Pons (tissue), 1 donor: ENCODE measurements at places on chromosomes 4 and X.

DNA sequence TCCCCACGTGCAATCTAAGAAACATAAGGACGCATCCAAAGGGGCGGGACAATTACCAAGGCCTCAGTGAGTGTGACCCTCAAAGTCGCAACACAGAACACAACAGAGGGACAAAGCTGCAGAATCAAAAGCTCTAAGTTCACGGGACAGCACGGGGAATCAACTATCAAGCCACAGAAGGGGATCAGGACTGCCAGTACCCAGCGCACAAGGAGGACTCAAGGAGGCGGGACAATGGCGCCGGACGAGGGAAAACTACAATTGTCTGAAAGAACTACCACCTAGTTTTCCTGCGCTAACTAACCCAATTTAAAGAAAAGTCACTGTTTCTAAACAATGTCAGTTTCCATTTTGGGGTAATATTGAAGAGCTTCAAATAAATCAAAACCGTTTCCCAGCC lies 1.3 kb downstream of the FAM53A start:
- no peak for DNase-seq

GRCh38 chr4:6834867-6835266 lies 52.3 kb downstream of the KIAA0232 start:
- DNase-seq = no peak

GRCh38 chrX:45266456-45266855 lies 65.8 kb upstream of the DIPK2B start:
- DNase-seq = no peak

- no peak for DNase-seq
Measured at GRCh38 chr4:29259556-29259955, 1460.6 kb upstream of the PCDH7 start.

DNA sequence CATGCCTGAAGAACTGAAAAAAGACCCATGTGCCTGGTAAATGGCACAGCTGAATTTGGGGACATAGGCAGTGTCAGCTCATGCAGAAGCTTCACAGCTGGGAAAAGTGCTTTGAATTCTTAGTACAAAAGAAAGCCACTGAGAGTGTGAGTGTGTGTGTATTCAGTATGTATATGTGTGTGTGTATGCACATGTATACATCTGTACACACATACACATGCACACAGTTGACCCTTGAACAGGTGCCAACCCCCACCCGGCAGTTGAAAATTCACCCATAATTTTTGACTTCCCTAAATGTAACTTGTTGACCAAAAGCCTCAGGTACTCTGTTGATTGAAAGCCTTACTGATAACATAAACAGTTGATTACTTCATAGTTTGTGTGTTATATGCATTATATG lies 49.5 kb upstream of the ENPP6 start:
- DNase-seq = no peak

DNA sequence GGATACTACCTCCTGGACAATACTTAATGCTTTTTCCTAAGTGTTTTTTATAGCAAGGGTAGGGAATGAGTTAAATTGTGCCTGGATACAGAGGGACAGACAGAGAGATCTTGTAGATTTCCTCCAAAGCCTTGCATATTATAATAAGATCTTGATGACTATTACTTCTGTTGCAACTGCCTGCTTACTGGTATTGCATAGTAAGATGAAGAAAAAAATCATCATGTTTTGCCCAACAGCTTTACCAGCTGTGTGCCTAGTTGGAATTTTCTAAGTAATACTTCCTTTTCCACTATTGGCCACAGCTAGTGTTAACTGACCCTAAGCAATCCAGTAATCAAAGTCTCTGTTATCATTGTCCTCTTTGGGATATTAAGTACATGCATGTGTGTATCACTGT lies 139.0 kb downstream of the DCK start:
- DNase-seq = no peak

- no peak for DNase-seq
Measured at GRCh38 chrX:12058087-12058486, 80.2 kb upstream of the FRMPD4 start.

GRCh38 chrX:18441780-18442367 lies 16.5 kb downstream of the CDKL5 start:
- no peak for DNase-seq

DNA sequence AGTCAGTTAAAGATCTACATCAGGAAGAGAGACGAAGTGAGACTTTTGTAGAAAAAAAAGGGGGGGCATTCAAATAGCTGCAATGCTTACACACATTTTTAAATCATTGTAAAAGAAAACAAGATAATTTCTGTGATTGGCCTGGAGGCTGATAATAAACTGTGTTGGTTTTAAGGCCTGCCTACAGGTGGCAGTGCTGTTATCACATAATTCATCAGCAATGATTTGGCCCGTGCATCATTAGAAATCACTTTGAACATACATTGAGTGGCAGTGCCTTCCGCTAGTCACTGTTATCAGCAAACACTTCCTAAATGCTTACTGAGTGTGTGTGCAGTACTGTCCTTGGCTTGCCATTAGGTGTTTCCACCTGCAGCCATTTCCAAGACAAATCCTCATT lies 831.9 kb downstream of the TRIML1 start:
- DNase-seq = peak; percentile 16

GRCh38 chr4:152996111-152996571 lies 60.0 kb downstream of the FHDC1 start:
- peak; percentile 22 for DNase-seq

GRCh38 chr4:13325744-13326143 lies 158.4 kb downstream of the RAB28 start:
- DNase-seq = no peak

- DNase-seq = no peak
Measured at GRCh38 chr4:133711817-133712216, 489.8 kb downstream of the PABPC4L start.

GRCh38 chrX:111498538-111499103 lies 12.8 kb upstream of the SERTM2 start:
- no peak for DNase-seq

DNA sequence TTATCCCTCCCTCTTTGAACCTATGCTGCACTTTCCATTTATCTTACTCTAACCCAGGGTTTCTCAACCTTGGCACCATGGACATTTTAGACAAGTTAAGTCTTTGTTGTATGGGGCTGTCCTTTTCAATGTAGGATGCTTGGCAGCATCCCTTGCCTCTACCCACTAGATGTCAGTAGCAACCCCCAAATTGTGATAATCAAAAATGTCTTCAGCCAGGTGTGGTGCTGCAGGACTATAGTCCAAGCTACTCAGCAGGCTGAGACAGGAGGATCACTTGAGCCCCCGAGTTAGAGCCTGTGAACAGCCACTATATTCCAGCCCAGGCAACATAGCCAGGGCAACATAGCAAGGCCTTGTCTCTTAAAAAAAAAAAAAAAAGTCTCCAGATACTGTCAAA lies 7.0 kb downstream of the LRCH2 start:
- DNase-seq = peak; percentile 50

- DNase-seq = no peak
Measured at GRCh38 chr4:14076776-14077175, 449.3 kb upstream of the BOD1L1 start.

DNA sequence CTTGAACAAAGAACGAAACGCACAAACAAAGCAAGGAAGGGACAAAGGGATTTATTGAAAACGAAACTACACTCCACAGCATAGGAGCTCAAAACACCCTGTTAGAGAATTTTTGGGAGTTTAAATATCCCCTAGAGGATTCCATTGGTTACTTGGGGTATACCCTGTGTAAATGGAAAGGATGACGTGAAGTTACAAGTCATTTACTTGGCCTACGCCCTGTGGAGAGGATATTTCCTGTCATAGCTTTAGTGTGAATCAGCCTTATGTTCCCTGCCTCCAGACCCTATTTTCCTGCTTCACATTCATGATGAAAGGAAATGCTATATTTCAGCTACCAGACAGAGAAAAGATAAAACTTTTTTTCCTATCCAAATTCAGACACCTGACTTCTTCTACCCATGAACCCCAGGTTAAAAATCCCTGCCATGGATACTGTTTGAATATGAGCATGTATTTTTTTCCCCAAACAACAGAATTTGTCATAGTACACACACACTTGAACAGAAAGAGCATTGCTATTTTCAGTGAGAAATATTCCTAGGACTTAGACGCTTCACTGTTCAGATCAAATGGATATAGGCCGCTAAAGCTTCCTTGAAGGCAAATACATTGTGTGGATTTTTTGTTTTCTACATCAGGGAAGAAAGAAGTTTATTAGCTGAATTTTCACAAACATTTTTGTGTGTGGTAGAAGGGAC lies 20.4 kb downstream of the PIN4 start:
- DNase-seq = no peak

GRCh38 chrX:153446950-153447580 lies 1.2 kb upstream of the TREX2 start:
- DNase-seq = no peak

- DNase-seq = no peak
Measured at GRCh38 chrX:13265111-13265510, 54.7 kb downstream of the ATXN3L start.

GRCh38 chr4:95550115-95550987 lies 1.6 kb upstream of the UNC5C start:
- DNase-seq = peak; percentile 57

DNA sequence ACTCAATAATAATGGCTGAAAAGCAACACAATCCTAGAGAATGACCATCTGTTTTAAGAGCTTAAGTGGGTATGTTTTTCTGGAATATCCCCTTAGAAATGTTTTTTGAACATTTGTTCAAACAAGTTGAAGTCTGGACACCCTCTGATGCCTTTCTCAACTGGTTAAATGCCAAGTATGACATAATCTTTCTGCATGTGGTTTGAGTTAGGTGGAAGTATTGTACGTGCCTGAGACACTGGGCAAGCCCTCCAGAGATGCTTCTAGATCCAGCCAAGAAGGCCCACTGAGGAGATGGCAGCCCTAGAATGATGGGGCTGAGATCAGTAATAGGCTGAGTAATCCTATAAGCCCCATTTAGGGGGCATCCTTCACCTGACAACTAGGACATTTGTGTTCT lies 493.1 kb downstream of the MAGEE1 start:
- DNase-seq = no peak

GRCh38 chrX:20789103-20789502 lies 522.4 kb upstream of the RPS6KA3 start:
- DNase-seq = no peak

- DNase-seq = peak; percentile 70
Measured at GRCh38 chrX:102659790-102660757, 8.8 kb downstream of the GPRASP1 start.

- no peak for DNase-seq
Measured at GRCh38 chr4:146211440-146211839, 2.9 kb upstream of the REELD1 start.

- no peak for DNase-seq
Measured at GRCh38 chr4:139670775-139671174, 5.2 kb downstream of the MGST2 start.

GRCh38 chr4:122212880-122213279 lies 60.7 kb downstream of the BLTP1 start:
- no peak for DNase-seq

DNA sequence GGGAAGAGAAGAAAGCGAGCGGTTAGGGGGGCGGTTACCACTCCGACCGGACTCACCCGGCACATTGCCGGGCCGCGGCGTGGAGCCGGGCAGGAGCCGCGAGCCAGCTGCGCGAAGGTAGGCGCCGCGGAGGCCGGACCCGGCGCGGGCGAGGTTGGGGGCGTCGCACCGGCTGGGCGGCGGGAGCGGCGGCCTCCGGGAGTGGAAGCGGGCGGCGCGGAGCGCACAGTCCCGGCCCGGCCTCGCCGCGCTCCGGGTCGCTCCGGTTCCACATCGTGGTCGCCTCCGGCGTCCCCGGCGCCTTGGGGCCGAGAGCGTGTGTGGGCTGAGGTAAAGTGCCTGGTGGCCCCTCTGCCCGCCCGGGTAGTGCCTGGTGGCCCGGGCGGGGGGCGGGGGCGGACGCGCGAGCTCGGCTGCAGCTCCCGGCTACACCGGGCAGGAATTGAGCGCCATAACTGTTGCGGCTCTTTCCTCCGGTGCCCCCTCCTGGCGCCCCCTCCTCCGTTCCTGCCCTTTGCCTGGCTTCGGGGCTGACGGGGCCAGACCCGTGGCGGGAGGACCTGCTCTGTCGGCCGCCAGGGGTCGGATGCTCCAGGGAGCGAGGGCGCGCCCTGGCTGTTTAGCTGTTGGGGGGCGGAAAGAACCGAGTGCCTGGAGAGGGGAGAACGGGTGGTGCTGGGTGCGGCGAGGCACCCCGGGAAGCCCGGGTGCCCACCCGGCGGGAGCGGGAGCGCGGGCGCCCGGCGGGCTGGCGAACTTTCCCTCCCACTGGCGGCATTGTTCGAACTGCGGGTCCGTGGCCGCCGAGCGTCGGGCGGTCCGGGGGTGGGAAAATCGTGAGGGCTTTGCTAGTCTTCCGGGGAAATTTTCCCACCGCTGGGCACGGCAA lies 626 bp downstream of the JADE3 start:
- DNase-seq = no peak

GRCh38 chr4:39527296-39528060 lies at the start of gene UGDH:
UGDH (minus strand) TSS chr4:39527439; CDS start chr4:39521512, 5,927 bp downstream.
- DNase-seq = peak; percentile 99

DNA sequence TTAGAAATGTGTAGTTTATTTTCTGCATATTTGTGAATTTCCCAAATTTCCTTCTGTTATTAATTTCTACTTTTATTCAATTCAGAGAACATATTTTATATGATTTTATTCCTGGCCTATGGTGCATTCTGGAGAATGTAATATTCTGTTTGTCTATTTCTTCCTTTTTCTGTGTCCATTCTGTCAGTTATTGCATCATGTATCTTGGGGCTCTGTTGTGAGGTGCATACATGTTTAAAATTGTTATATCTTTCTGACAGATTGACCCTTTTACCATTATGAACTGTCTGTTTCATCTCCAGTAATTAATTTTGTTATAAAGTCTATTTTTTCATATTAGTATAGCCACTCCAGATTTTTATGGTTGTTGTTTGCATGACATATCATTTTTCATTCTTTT lies 96.9 kb upstream of the CITED1 start:
- no peak for DNase-seq

DNA sequence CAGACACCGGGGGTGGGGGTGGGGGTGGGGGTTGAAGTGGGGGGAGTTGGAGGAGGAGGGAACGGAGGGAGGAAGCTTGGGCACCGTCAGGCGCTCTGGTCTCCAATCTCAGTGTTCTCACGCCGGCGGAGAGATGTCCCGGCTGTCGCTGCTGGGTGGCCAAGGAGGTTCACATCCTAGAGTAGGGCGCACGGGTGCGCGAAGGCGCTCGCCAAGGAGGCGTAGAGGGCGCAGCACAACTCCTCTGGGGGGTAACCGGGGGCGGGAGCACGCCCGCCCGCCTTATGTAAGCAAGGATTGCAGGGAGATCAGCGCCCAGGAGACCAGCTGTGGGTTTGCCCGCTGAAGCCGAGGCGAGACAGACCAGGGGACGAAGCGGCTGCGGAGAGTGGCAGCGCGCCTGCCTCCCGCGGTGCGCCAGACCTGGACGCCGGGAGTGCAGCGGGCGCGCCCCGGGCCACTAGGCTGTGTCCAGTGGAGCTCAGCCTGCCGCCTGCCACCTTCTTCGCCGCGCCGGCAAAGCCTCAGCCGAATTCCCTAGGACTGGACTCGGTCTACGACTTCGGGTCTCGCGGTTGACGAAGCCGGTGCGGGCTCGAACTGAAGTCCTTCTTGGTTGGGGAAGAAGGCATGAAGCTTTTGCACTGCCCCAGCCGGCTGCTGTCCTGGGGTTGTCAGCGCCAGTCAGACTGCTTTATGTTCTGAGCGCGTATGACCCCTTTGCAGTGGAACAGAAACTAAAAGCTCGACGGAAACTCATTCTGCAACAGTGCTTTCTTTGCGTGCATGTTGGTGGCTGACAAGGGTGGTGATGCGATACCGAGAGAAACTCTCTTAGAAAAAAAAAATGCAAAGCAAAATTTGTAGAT lies 707 bp upstream of the UNC5C start:
- peak; percentile 73 for DNase-seq
